Activated T-cell treated with anti-CD3 and anti-CD28 coated beads, Interleukin-2, amount 50 U/mL, for 48 hours (primary cell): ENCODE measurements at places on chromosomes 4 and X.

DNA sequence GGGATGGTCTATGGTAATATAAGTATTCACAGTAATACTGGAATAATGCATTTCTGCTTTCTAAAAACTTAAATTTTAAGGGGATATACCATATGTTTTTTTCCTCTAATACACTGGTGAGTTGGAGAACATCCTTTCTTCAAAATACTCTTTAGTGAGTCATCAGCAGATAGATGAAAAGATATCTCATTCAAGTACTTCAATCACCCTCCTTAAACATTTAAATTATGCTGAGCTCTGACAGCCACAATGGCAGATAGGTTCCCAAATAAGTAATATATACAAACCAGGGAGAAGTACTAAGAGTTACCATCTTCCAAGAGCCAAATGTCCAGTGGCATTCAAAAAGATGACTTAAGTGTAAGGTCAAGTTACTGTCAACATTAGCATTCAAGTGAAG is 52.2 kb downstream of the AMMECR1 start:
- DNase-seq: no peak

- no peak for DNase-seq
Measured at GRCh38 chr4:179709961-179710624, 2267.9 kb upstream of the AGA start.

DNA sequence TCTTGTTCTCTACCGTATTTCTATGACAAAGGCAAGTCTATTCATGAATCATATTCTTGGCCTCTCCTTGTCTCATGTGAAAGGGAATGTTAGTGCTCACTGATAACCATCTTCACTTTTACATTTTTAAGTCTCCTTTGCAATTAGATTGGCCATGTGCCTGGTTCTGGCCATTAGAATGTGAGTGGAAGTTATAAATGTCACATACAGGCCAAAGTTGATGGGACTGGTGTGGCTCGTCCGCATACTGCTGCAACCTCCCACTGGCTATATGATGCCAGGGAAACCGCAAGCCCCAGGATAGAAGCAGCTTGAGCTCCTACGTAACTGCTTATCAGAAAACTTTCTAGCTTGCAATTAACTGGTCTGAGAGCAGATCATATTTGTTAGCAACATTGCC is 86.1 kb downstream of the MAGEC1 start:
- no peak for DNase-seq

- DNase-seq: no peak
Measured at GRCh38 chr4:142582340-142582739, 263.8 kb downstream of the INPP4B start.

GRCh38 chr4:25938787-25939186 is 24.8 kb downstream of the SMIM20 start:
- peak; percentile 63 for DNase-seq

- DNase-seq: no peak
Measured at GRCh38 chr4:54643958-54644751, 13.6 kb upstream of the KIT start.

DNA sequence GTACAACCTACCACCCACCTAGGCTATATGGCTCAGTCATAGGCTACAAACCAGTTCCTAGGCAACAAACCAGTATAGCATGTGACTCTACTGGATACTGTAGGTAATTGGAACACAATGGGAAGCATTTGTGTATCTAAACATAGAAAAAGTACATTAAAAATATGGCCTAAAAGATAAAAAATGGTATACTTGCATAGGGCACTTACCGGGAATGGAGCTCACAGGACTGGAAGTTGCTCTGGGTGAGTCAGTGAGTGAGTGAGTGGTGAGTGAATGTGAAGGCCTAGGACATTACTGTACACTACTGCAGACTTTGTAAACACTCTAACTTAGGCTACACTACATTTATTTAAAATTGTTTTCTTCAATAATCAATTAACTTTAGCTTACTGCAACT is 139.2 kb upstream of the RBPJ start:
- no peak for DNase-seq

- DNase-seq: no peak
Measured at GRCh38 chr4:140628016-140628415, 59.3 kb upstream of the UCP1 start.

DNA sequence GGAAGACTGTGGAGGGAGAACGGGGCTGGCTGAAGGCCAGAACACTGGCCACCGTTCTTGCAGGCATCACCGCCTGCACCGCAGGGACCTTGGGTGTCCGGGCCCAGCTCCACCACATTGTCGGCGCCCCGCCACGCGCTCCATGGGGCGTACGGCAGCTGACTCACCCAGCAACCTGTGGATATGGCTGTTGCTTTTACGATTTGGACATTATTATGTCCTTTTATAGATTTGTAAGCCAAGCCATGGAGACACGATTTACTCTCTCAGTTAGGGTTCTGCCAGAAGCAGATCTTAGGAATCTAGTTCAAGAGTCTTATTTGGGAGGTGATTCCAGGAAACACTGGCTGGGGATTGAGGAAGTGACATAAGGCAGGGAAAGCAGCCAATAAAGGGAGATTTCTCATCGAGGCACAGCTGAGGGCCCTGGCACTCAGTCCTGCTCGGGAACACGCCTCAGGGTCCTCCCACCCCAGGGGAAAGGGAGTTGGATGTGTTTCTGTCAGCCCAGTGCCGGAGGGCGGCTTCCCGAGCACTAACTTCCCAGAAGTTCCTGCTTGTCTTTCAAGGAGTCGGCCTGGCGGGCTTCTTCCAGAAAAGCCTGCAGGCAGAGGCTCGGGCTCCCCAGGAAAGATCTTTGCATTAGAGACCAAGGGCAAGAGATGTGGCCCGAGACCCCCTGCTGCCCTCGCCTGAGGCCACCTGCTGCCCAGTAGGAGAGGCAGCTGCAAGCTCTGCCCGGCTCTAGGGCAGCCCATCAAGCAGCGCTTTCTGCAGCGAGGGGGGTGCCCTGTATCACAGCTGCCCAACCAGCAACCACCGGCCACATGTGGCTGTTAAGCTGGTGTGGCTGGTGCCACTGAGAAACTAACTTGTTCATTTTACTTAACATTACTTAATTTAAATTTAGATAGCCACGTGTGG is 52.9 kb downstream of the CRMP1 start:
- no peak for DNase-seq

GRCh38 chr4:36213977-36214376 is 30.3 kb downstream of the ARAP2 start:
- no peak for DNase-seq

- DNase-seq: no peak
Measured at GRCh38 chrX:10936976-10937375, 174.2 kb upstream of the HCCS start.

- no peak for DNase-seq
Measured at GRCh38 chrX:41665686-41666085, 23.1 kb upstream of the GPR34 start.

DNA sequence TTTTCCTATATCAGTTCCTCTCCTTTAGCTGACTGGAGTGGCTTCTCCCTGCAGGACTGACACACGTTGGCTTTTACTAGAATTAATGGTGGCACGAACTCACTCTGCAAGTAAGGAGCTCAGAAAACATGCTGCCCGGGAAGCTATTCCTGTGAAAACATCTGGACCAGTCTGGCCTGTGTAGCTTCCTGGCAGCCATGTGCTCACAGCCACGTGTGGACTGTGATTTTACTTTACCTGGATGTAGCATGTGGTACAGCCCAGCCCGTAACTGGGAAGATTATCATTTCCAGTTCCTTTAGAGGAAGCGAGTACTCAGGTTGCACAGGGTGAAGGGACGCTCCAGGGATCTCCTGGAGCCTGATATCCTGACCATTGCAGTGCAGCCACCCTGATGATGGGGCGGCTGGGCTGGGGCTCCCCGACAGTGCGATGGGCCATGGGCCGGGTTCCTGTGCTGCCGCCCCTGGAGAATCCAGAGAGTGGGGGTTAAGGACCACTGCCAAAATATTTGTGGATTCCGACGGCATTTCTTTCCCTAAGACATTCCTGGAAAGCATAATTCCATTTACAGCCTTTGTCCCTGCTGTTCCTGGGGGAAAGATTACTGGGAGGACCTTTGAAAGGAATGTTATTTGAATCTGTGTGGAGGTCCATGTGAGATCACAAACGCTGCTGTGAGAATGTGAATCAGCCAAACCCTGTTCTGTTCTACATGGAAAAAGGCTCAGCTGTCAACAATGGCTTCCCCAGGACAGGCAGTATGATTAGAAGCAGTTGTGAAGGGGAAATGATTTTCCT is 35.0 kb downstream of the PROM1 start:
- DNase-seq: no peak

GRCh38 chr4:149838036-149838435 is 22.4 kb upstream of the IQCM start:
- DNase-seq: no peak

- no peak for DNase-seq
Measured at GRCh38 chrX:30653415-30654131, at the start of gene GK. Gene GK (plus strand): TSS chrX:30653423. CDS start chrX:30653538, 115 bp downstream.

- DNase-seq: no peak
Measured at GRCh38 chr4:73707918-73708577, 32.3 kb upstream of the CXCL8 start.

GRCh38 chr4:8688908-8689445 is 96.4 kb downstream of the CPZ start:
- DNase-seq: no peak

DNA sequence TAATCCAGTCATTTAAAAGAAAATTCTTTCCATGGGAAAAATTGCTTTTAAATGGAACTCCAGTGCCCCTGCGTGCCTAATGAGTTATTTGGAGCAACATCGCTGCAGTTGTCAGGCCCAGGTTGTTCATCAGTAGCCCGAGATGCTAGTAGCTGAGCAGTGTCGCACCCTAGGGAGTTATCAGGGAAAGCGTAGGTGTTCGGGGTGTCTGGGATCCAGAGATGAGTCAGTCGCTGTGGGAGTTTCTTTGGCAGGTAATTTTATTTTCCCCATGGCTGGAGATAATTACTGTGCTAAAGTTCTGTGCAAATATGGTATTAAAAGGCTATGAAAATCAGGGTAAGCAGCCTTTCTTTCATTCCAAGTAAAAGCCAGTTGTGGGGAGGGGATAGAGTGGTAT is 49.4 kb downstream of the ANXA3 start:
- no peak for DNase-seq

DNA sequence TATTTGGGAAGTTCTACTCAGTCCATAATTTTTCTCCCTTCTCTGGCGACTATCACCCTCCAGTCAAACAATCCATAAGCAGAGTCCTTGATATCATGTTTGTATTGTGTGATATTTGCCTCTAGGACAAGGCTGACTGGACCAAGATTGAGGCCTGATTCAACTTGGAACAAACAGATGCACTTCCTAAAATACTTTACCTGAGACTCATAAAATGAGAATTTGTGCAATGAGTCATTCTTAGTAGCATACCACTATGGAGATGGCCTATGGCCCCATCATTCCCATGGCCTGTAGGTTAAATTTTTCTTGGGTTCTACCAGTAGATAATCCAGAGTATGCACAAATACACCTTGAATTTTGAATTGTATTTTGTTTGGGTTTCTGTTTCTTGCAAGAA is 74.2 kb upstream of the DMD start:
- no peak for DNase-seq

DNA sequence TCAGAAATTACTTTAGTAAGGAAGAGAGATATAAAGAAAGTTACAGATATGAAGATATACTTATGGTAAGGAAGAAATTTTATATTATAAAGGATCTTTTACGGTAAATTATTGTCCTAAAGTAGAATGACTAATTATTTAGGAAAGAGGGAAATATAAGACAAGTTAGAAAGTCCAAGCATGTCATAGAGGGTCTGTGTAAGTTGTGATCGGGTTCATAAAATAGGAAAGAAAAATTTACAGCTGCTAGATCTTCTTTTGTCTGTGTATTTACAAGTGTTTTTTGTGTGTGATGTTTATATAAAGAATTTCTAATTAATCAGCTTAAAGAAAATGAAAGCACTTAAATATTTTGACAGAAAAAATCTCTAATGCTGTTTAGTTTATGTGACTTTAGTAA is 1054.9 kb upstream of the DIAPH2 start:
- no peak for DNase-seq

DNA sequence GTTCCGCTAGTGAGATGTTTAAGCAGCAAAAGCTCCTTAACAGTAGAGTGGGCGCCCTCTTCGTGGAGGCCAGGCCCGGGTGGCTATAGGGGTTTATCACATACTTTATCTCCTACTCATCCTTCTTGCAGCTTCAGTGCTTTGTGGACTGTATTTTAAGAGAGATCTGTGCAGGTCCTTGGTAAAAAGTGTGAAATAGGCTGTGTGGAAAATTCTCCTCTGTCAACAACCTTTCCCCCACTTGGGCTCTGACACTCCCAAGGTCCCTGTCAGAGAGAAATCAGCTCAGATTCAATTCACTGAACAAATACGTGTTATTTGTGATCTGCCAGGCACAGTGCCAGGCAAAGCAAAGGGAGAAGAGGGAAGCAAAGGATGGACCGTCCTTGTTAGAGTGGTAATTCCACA is 214.3 kb upstream of the PPARGC1A start:
- DNase-seq: no peak

- DNase-seq: no peak
Measured at GRCh38 chr4:98648602-98649001, 9.8 kb downstream of the TSPAN5 start.

DNA sequence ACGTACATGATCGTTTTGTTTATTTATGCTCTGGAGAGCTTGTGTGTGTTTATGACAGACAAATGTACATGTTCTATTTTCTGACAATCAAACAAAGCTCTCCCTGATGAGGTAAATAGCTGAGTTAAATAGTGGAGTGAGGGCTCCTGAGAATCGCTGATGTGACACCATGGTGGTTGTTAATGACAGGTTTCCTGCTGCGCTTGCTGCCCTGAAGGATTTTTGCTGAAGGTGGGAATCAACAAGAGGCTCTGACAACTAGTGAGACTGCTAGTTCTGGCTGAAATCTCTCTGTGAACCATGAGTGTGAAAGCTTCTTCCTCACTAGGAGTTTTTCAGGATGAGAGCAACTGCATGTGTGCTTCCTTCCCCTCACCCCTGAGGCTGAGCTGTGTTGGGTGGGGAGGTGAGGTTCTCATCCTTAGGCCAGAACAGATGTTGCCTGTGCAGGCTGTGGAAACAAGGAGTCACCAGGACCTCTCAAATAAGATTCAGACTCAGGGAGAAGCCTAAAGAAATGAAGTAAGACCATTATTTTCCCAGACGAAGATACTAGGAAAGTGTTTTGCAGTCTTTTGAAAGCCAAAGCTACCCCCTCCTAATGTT is 173.4 kb upstream of the JADE1 start:
- DNase-seq: no peak

GRCh38 chr4:123446865-123447474 is 50.4 kb downstream of the SPRY1 start:
- no peak for DNase-seq

- no peak for DNase-seq
Measured at GRCh38 chrX:74187211-74187610, 116.8 kb upstream of the ZCCHC13 start.

GRCh38 chrX:22155126-22155525 is 117.6 kb upstream of the CBLL2 start:
- no peak for DNase-seq

GRCh38 chrX:81957318-81957717 is 755.4 kb downstream of the SH3BGRL start:
- DNase-seq: no peak

GRCh38 chr4:163263606-163264005 is 68.8 kb downstream of the NPY1R start:
- no peak for DNase-seq

DNA sequence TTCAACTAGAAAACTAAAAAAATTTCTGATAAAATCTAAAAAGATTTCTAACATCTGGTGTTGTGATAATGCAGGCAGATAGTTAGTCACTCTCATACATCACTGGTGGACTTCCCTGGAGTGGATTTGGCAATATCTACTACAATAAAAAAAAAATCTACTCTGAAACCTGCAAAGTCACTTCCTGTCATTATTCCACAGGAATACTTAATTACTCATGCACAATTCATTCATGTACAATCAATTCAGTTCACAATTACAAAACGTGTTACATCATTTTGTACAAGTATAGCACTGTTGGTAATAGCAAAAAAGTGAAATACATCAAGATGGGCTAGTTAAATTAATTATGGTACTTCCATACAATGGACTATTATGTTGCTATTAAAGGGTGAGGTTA is 16.5 kb upstream of the RHOH start:
- no peak for DNase-seq
